ENCODE measurements at places on chromosomes 3 and 15.

DNA sequence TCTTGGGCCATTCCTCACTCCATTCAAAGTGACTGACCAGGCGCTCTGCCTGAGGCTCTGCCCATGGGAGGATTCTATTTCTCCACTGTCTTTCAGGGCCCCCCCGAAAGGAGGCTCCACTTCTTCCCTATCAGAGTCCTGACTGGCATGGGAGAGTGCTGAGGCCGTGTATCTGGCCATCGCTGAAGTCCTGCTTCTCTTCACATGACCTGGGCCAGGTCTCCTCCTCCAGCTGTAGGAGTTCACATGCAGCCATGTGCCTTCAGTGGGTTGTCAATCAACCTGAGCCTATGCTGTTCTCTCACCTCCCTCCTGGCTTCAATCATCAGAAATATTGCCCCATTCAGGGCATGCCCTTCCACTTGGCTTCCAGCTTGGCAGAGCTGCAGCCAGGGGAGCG is 12.8 kb upstream of the APBA2 start:
- no peak for DNase-seq

DNA sequence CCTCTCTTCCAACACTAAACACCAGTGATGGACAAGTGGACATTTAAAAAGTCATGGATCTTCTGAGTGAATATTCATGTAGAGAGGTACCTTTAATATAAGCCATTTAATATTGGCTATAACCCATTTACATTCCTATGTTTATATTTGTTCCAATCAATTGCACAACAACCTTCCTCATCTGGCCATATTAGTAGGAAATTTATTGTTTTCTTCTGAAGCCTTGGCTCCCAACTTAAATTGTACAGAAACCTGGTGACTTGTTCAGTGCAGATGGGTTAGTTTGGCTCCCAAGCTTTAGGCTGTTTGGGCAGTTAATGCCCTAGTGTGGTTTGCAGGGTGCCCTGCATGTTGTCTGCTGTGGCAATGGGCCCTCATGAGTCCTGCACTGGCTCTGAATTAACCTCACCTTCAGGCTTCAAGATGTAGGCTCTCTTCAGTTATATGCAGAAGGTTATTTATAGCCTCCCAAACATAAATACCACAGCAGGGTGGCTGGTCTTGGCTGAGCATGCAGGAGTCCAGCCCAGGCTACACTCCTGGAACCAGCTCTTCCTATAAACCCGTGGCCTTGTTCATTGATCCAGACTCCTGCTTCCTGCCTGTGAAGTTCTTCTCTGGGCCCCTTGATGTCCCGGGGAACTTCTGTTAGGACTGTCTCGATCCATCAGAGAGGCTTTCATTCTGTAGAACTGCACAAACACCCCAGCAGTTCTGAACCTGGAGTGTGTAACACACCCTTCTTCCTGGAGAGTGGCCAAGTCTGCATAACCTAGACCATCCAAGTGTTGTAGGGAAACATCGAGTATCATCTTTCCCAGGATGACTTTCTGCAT is 57.0 kb downstream of the DUT start:
- no peak for DNase-seq

GRCh38 chr15:64274341-64274950 is 81.5 kb downstream of the CSNK1G1 start:
- DNase-seq, result no peak

GRCh38 chr3:170802164-170803151 is 67.5 kb downstream of the RPL22L1 start:
- no peak for DNase-seq

- DNase-seq, result no peak
These were observed 69.8 kb upstream of the MNS1 start for GRCh38 chr15:56534728-56535127.

- DNase-seq, result no peak
These were observed 7.5 kb downstream of the TMF1 start for GRCh38 chr3:69044608-69045007.

DNA sequence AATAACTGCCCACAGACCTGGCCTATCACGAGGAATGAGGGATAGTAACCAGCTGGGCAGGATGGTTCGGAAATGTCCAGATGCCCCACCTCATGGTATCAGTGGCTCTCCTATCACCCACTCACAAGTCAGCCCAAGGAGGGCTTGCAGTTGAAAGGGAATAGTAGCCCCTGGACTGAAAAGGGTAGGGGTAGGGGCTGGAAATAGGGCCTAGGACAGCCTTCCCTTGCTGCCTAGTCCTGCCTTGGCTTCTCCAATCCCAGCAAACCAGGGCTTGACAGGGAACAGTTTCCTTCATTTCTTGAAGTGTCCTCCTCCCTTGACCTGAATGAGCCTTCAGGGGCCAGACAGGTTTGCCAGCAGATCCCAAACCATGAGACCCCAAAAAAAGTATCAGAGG is 1.2 kb upstream of the CACNA2D2 start:
- DNase-seq, result no peak

DNA sequence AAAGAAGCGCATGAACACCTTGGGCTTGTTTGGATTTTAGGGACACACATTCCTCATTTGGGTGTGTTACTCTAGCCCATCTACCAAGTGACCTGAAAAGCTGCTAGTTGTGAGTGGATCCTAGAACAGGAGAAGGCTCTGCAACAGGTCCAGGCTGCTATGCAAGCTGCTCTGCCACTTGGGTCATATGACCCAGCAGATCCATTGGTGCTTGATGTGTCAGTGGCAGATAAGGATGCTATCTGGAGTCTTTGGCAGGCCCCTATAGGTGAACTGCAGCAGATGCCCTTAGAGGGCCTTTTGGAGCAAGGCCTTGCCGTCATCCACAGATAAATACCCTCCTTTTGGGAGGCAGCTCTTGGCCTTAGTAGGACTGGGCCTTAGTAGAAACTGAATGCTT is 53.2 kb downstream of the PAQR5 start:
- no peak for DNase-seq

- DNase-seq, result no peak
These were observed 13.4 kb upstream of the MFSD1 start for GRCh38 chr3:158788446-158788845.

DNA sequence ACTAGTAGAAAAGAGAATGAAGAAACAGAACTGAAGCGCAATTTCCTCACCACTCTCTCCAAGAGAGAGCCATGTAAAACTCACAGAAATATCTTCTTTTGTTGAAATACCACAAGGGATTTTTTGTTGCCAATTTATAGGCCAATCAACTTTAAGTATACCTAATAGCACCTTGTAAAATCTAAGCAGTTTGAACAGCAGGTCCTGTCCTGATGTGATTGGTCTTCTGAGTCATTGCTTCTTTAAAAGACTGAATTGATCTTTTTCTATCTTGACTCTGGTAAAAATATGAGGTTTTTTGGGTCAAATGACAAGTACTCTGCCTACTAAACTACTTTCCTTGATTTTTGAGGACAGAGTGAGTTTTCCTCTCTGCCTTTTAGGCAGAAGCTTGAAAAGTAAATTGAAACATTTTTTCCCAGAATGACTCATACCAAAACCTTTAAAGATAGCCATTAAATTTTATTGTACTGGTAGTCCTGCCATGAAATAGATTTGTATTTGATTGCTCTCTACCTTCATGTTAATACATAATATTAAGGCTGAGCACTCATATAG is 343.9 kb upstream of the CBLB start:
- no peak for DNase-seq

GRCh38 chr3:24258727-24259600 is 235.7 kb downstream of the THRB start:
- no peak for DNase-seq

- DNase-seq, result no peak
These were observed 250.7 kb downstream of the OPA1 start for GRCh38 chr3:193843474-193844301.

DNA sequence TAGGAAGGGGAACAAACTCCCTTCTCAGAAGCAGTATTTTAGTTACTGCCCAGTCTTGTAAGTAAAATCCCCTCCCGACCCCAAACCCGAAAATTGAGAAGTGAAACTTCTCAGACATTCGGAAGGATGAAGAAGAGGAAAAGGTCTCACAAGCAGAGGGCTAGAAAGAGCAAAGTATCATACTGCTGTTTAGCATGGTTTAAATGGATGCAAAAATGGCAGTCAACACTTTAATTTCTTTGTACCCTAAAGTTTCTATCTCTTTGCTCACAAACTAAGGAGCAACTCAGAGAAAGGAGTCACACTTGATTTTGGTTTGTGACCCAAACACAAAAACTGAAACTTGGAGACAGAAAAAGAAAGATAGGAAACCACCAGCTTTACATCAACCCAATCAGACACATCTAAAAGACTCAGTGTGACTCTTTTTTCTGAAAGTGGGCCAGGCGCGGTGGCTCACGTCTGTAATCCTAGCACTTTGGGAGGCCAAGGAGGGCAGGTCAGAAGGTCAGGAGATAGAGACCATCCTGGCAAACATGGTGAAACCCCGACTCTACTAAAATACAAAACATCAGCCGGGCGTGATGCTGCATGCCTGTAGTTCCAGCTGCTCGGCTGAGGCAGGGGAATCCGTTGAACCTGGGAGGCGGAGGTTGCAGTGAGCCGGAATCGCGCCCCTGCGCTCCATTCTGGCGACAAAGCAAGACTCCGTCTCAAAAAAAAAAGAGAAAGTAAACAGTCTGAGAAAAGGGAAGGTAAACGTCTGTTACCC is 63.2 kb upstream of the ATP11B start:
- DNase-seq, result no peak

- DNase-seq, result no peak
These were observed 60.8 kb upstream of the MEF2A start for GRCh38 chr15:99504823-99505551.

- no peak for DNase-seq
These were observed 307.3 kb downstream of the SV2B start for GRCh38 chr15:91407269-91407889.

DNA sequence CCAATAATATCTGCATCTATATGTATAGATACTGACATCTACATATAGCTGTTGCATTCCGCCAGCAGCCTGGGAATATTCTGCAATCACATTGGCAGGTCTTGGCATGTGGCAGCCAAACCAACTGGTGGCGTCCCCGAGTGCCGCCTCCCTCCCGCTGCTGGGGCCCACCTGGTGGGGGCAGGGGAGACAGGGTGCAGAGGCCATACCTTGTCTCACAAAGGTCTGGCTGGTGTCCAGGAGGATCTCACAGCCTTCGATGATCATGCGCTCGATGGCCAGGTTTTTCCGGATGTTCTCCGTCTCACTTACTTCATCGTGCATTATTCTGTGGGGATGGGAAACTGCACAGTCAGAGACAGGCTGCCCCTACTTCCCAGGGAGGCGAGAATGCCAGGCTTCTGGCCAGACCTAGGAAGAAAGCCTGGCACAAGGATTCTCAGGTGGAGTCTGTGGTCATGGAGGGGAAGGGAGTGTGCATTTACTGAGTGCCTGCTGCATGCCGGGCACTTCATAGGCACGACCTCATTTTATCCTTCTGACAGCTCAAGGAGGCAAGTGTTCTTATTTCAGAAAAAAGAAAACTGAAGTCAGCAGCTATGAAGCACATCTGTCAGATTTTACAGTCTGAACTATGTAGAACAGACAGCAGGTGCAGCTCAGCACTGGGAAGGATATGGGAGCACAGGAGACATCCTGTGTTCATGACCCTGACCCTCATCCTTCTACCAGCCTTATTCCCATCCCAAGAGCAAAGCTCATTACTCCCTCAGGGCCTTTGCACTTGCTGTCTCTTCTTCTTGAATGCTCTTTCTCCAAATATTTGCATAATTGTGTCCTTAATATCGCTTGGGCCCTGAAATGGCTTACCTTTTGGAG is 62.8 kb downstream of the RASGRF1 start:
- DNase-seq, result no peak

DNA sequence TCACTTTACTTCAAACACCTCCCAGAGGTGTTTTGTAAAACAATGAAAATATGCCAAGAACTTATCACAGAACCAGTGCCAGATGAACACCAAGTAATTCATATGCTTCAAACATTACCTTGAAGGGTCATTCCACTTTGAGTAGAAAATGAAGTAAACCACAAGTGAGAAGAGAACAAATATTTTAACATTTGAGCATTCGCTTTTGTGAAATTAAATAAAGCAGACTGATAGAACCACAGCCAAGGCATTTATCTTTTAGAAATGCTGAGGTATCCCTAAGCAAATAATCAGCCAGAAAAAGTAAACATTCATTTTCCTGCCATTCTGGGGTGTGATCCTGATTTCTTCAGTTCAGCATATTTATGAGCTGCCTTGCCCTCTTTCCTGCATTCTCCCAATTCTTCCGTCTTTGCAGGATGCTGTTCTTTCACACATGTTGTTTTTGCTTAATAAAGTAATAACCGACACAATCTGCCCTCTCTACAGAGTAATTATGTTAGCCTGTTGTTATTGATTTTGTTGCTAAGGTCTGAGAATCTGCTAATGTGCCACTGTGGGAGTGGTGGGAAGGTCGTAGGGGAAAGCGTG is 235.6 kb upstream of the TGFBR2 start:
- no peak for DNase-seq

GRCh38 chr3:194174406-194174805 is 38.5 kb downstream of the HES1 start:
- no peak for DNase-seq

DNA sequence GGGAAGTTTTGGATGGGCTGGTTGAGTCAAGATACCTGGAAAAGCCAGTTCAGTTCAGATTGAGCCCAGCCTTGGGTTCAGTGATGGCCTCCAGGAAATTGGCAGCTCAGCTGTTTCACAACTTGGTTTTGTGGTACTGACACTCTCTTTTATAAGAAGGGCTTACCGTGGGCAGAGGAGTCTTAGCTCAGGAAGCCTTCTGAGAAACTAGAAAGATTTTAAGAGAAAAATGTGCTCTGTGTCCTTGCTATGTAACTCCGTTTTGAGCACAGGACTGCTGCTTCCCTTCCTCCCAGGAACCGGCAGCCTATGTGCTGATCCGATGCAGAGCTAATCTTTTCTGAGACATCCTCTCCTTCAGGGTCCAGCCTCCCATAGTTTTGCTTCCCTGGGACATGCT is 46.6 kb upstream of the RASGRP1 start:
- peak; percentile 1 for DNase-seq

DNA sequence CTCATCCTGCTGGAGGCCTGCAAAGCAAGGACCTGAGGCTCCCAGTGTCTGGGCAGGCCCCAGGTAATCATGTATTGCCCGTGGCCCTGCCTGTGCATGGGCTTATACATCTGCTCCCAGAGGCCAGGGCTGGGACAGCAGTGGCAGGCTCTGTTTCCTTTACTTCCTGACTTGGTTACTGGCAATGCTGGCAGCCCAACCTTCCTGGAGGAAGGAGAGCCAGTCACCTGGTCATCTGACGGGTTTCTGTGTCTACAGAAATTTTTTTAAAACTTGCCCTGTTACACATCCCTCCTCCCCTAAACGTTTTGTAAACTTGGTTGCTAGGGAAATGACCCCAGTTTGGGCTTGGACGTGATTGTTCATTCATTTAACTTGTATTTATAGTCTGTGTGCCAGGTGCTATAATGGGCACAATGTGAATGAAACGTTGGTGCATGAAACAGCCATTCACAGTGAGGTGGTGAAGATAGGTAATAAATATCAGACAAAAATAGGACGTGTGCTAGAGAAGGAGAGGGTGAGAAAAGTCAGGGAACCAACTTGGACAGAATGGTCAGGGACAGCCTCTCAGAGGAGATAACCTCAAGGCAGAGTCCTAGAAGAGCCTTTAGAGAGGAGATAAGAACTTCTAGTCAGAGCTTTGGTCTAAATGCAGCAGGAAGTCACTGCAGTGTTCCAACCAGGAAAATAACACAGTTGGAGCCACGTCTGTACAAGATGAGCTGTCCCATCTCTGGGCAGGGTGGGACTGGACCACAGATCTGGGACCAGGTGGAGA is 14.1 kb downstream of the TEX264 start:
- no peak for DNase-seq
